ENCODE measurements at places on chromosomes 5 and 9.

GRCh38 chr5:52853650-52854049, 65.9 kb downstream of the ITGA1 start:
- no peak for DNase-seq

DNA sequence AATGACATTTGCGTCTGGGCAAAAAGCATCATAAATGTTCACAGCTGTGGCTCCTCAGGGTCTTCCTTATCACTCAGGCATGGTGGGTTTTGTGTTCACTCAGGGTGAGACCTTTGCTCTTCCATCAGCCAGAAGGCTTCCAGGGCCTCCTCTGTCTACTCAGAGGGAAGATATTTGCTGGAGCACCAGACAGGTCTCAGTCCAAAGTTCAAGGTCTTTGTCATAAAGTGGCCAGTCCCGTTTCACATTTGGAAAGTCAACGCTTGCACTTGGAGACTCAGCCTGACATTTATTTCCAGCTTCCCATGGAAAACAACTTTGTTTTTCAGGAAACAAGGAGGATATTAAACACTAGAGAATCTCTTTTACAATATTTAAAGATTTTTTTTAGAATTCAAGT, 12.2 kb upstream of the CARTPT start:
- no peak for DNase-seq

DNA sequence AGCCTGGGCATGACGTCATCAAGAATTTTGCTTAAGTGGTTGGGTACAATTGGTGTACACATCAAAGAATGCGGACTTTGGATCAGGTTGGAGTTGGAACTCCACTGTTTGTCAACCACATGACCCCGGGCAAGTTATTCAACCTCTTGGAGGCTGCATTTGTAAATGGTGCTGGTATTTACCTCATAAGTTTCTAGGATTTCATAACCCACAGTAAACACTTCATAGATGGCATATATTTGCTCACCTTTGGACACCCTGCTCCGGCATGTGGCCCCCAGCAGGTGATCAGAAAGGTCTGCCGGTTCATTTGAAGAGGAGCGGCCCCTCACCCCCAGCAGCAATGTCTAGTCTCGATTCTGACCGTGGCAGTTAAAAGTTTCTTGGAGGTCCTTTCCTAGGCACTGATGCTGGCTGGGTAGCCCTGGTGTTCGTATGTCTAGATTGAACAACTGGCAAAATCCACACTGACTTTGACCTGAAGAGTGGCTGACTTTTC, 60.6 kb downstream of the IL6ST start:
- no peak for DNase-seq

GRCh38 chr5:178137991-178138390, 7.2 kb downstream of the RMND5B start:
- no peak for DNase-seq

DNA sequence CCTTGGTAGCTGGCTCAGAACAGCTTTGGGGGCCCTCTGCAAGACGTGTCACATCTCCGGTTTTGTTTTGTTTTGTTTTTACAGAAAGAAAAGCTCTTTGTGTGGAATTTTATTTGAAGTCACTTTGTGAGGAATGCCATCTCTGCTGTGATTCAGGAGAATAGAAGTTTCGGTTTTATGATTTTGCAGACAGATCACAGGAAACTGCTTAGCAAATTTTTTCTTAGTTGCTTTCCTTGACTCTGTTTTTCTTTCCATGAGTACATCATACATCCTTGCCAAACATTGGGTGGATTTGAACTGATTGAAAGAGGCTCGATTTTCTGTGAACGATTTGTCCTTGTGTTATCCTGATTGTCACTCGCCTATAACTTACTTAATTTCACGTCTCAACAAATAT, 5.1 kb downstream of the SEMA5A start:
- DNase-seq = no peak

GRCh38 chr5:77768978-77769377, 7.2 kb downstream of the TBCA start:
- no peak for DNase-seq

DNA sequence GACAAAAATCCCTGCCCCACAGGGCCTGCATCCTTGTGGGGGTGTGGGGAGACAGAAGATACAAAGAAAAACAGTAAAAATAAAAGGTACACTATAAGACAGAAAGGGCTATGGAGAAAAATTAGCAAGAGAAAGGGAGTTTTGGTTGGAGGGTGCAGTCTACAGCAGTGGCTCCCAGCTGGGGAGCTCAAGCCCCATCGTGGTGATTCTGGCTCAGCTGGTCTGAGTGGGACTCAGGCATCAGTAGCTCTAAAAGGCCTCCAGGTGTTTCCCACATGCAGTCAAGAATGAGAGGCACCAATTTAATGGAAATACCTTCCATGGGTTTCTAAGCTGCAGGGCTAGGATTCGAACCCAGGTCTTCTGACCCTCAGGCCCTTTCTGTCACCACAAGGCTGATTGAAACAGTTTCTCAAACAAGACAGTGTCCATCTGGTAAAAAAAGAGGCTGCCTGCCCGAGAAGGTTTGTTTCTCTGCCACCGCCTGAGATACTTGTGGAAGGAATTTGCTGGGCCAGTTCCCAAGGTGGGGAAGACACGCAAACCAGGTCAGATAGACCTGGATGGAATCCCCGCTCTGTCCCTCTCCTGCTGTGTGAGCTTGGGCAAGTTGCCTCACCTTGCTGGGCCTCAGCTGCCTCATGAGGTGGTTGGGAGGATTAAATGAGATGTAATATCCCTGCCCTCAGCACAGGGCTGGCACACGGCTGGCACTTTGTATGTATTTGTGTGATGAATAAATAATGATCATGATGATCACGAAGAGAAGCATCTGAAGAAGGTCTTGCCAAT, 43.1 kb downstream of the COL27A1 start:
- DNase-seq = no peak

GRCh38 chr5:127812570-127812969, 109.4 kb downstream of the CCDC192 start:
- no peak for DNase-seq

GRCh38 chr9:126692041-126692758, 78.5 kb downstream of the LMX1B start:
- DNase-seq = no peak

DNA sequence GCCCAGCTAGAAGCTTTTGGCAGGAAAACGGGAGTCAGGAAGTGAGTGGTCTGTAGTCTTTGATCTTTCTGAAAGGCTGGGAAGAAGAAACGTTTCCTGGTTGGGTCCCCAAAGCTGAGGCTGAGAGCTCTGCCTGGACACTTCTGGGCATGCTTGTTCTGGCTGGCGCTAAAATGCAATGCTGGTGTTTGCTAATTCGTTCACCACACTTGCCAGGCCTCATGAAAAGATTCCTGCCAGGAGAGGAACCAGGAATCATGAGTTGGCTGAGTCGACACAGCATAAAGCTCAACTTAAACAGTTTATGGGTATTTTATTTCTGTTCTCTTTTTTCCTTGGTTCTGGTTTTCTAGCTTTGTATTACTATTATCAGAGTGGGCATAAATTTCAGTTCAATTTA, 10.7 kb upstream of the PTGR1 start:
- DNase-seq = no peak

DNA sequence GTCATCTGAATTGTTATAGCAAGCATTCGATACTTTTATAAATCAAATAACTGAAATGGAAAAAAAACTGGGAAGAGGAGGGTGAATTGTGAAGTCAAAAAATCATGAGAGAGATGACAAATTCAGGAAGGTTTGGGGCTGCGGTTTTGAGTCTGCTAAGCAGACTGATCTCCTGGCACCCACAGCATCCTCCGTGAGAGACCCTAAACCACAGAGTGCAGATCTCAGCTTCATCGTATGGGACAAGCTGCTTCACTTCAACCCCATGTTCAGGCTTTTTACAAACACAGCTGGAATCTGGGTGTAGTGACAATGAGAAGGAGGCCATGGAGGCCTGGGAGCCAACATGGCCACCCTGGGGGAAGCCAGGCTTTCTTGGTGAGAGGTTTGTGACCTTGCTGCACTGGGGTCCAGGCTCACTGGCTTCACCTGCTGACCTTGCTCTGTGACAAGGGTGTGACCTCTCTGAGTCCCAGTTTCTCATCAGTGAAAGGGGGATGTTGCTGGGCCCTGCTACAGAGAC, 19.4 kb downstream of the USP20 start:
- no peak for DNase-seq

- no peak for DNase-seq
Observed at GRCh38 chr5:30890377-30890776, 303.1 kb upstream of the CDH6 start.

- no peak for DNase-seq
Observed at GRCh38 chr9:89515416-89515815, 17.5 kb upstream of the SEMA4D start.

DNA sequence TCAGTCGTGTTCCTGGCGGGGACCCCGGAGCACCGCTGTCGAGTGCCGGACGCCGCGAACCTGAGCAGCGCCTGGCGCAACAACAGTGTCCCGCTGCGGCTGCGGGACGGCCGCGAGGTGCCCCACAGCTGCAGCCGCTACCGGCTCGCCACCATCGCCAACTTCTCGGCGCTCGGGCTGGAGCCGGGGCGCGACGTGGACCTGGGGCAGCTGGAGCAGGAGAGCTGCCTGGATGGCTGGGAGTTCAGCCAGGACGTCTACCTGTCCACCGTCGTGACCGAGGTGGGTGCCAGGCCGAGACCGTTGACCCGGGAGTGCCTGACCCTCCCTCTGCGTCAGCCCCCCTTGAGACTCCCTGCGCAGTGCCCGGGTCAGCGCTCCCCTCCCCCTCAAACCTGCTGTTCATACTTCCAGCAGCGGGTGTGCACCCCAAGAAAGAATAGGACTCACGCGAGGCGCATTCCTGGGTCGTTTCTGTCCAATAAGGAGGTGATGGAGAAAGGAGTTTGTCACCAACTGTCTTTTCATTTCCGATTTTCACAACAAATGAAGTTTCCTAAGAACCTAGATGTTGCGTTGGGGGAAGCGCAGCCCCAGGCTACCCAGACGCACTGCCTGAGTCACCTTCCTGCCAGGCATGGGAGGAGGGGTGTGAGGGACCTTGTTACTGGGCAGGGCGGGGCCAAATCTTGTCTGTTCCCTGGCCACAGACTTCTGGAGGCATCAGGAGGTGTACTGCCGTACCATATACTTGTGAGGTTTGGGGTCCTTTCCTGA, 722 bp downstream of the SLC22A4 start:
- peak; percentile 48 for DNase-seq

DNA sequence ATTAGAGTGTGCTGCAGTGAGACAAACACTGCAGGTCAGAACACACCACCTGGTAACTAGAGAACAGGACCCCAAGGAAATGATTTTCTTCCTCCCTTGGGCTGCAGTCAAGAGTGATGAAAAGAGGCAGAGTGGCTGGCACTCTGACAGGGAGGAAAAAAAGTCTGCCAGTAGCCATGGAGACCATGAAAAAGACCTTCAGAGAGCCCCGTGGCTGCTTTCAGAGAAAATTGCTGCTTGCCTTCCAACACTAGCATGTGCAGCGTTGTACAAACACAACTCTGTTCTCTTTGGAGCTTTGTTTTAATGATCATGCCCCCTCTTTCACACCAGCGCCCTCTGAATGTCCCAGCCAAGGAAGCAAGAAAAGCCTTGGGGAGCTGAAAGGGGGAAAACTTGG, 68.8 kb downstream of the ANKRD55 start:
- no peak for DNase-seq

GRCh38 chr5:123868267-123868666, 356.3 kb downstream of the CSNK1G3 start:
- no peak for DNase-seq

DNA sequence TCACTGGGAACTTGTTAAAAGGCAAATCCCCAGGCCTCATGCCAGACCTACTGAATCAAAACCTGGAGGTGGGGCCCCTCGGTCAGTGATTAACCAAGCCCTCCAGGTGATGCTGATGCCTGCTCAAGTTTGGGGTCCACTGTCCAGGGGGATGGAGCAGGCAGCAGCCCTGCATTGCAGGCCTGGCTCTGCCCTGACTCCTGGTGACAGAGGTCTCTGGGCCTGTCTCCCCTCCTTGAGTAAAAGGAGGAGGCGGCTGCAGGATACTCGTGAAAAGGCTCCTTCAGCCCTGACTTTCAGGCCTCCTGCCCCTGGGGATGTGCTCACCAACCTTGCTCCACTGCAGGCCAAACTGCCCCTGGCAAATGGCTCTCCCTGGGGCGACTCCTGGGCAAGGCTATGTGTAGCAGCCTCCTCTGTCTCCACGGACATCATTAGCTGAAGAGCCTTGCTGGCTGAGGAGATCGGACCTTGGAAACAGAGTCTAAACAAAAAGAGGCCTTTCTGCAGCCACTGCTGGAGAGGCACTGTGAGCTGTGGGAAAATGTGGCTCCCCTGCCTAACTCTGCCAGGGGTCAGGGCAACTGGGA, 134.8 kb upstream of the ALDH1B1 start:
- DNase-seq = no peak

DNA sequence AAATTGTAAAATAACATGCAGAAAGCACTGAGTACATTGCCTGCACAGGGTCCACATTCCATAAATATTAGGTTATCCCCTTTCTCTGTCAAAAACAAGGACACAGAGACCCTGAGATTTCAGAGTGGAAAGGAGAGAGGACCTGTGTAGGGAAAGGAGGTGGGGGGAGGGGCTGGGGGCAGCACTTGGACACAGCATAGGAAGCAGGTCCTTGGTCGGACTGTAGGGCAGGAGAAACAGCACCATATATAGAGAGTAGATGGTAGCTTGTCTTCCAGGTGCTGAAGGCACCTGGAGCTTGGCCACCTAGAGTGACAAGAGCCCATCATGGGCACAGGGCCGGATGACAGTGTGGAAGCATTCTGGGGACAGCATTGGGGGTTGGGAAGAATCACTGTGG, 2.4 kb downstream of the TPM2 start:
- DNase-seq = no peak

GRCh38 chr9:120876842-120877240, at the start of gene PHF19:
Gene PHF19, minus strand, starts transcription at chr9:120877188. Its CDS starts 2,447 bp downstream, at chr9:120874741.
- no peak for DNase-seq

DNA sequence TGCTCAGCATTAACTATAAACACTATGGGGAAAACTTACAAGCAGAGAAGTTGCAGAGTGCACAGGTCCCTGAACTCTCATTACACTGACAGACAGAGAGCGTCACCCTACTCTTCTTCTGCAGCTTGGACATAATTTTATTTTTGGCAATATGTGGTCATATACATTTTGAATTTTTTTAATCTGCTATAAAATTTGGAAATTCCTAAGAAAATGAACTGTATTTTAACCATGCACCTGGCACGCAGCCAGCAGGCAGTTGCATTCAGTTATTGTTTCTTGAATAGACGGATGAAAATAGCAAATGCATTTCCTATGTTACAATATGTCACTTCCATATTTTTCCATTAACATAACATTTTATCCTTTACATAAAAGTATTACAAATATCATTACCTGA, 100.2 kb downstream of the SLC25A46 start:
- no peak for DNase-seq

DNA sequence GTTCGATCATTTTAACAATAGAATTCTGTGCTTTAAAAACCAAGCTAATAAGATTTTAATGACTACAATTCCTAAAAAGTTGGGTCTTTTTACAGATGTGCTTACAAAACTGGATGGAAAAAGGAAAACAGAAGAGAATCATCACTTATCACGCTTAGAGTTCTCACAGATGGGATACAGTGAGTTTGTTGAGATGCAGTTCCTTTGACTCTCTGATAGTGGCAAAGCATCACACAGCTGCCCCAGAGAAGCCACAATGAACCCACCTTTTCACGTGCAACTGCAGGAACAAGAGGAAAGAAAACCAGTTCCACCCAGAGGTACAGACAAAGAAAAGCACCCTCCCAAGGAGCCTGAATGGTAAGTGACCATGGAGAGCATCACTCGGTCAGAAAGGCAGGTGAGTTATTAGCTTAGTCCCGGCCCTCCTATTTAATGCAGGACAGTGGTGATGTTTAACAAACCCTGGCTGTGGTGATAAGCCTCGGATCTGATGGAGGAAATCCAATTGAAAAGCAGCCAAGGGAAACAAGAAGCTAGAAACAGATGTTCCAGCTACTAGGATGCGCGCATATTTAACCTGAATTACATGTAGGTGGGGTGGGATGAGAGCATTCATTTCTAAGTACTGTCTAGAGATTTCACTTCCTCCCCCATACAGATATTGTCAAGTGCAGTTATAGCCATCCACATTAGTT, 167.7 kb downstream of the TARS1 start:
- DNase-seq = no peak

Data from omental fat pad (tissue), 4 donors.